ENCODE measurements at places on chromosomes 12 and 14.

DNA sequence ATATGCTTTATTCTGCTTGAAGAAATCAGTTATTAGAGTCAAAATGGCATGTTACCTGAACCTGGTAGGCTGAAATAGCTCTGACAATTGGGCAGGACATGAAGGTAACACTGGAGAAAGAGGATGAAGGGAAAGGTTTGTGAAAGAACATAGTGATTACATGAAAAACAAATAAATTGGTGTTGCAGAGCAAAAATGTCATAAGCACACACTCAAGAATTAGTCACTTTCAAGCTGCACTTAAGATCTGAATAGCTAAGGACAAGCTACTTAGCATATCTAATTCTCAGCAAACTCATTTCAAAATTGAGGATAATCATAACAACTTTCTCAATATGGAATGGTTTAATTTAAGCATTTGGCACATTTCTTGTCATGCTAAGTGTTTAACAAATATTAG is 1398.0 kb upstream of the FLRT2 start:
- DNase-seq, result no peak

GRCh38 chr12:53869500-53869899 is 69.1 kb upstream of the HOXC13 start:
- DNase-seq, result no peak

- peak; percentile 50 for DNase-seq
These were observed 153.2 kb upstream of the DDHD1 start for GRCh38 chr14:53306267-53306721.

GRCh38 chr14:21093769-21094681 is 4.4 kb downstream of the ZNF219 start:
- peak; percentile 34 for DNase-seq

GRCh38 chr12:12272869-12273268 is 6.0 kb upstream of the LRP6 start:
- DNase-seq, result no peak

DNA sequence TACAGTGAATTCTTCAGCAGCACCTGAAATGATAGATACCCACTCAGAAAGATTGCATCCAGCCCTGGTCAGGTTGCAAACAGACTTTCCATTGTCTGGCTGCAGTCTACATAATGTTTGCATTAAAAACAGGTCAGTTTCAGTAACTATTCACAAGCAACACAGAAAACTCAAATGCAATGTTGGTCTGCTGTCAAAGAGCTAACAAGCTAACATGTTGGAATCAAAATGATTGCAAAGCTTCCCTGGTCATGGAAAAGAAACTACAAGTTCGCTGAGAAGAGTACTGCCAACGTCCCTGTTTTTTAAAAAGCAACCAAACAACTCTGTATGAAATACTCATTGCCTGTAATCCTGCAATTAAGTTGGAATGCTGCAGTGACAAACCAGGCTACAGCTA is 374.7 kb downstream of the ADAMTS20 start:
- DNase-seq, result no peak

Measured in DMS79 (cell line).